ENCODE measurements at places on chromosomes 3 and 15. TPM values are rescaled to one million over a fixed set of nuclear protein-coding genes. Genes with fewer than 3 reads are reported as not detected.

PLSCR5 gene
- not detected for total RNA-seq

SNX22 gene
- total RNA-seq, result 0.78 TPM

SENP8 gene
- 5.3 TPM for total RNA-seq

GRIP2 gene
- total RNA-seq, result 1.0 TPM

RYR3 gene
- 3.8 TPM for total RNA-seq

SAMMSON gene
- total RNA-seq, result not detected

STRC gene
- total RNA-seq, result 2.9 TPM

SH2D7 gene
- total RNA-seq, result not detected

CCNB2 gene
- total RNA-seq, result 27.1 TPM

TICRR gene
- 10.2 TPM for total RNA-seq

SYNPR gene
- 3.7 TPM for total RNA-seq

EFHB gene
- 1.0 TPM for total RNA-seq

EPB42 gene
- 0.13 TPM for total RNA-seq

NRG4 gene
- 8.7 TPM for total RNA-seq

- no peak for DNase-seq
- H3K4me3 ChIP-seq, result no peak overlapping the region
- peaks cover 47% of the 10 kb centered on the region for H3K27me3 ChIP-seq
- H3K4me1 ChIP-seq, result no peaks in the 10 kb centered on the region
- H3K27ac ChIP-seq, result no peak overlapping the region
- no peaks in the 10 kb centered on the region for H3K36me3 ChIP-seq
These were observed 174.9 kb upstream of the FRMD4B start for GRCh38 chr3:69560818-69561217.

DNA sequence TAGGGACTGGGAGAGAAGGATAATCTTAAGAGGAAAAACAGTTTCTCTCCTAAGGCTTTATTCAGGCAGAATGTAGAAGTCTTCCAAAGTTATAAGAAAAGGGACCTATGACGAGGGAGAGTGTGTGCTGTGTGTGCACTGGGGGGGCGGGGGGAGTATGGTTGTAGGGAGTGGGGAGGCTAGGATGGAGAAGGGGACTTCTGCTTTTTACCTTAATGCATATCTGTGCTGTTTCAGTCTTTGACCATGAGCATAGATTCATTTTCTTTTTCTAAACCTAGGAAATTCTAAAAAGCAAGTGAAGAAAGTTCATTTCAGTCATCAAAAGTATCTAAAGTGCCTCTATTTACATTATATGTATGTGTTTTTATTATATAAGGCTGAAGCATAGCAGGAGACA lies 52.6 kb upstream of the RASA2 start:
- no peak for DNase-seq
- peaks cover 10% of the 10 kb centered on the region for H3K36me3 ChIP-seq
- peak overlapping the region; percentile 59 for H3K27ac ChIP-seq
- no peaks in the 10 kb centered on the region for H3K27me3 ChIP-seq
- no peak overlapping the region for H3K4me3 ChIP-seq

DNA sequence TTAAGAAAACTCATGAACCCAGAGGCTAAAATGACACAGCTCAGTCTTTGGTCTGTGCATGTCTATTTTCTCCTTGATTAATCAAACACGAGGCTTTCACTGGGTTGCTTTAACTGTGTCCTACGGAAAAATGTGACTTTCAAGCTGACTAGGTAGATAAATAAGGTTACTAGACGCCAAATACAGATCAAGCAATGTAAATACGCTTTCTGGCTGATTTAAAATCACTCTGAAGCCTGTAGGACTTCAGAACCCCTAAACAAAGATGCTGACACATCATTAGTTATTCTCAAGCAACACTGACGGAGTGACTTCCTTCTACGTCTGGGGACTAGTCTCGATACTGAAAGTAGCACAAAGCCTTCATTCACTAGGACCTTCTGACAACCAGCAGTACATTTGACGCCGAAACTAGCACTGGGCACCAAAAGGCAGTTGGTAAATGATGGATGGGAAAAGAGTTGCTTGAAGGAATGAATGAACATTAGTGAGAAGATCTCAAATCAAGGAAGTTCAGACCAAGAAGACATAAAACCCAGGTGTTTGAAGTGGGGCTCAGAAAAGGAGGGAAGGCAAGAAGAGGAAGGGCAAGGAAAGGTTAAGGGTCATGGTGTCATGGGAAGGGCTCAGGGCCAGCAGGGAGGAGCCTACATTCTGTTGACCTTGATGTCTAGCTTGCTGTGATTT lies 67.1 kb upstream of the CDV3 start:
- no peak overlapping the region for H3K27ac ChIP-seq
- no peak overlapping the region for H3K4me3 ChIP-seq
- H3K36me3 ChIP-seq, result no peaks in the 10 kb centered on the region
- peaks cover 4% of the 10 kb centered on the region for H3K27me3 ChIP-seq
- H3K4me1 ChIP-seq, result peaks cover 4% of the 10 kb centered on the region

DNA sequence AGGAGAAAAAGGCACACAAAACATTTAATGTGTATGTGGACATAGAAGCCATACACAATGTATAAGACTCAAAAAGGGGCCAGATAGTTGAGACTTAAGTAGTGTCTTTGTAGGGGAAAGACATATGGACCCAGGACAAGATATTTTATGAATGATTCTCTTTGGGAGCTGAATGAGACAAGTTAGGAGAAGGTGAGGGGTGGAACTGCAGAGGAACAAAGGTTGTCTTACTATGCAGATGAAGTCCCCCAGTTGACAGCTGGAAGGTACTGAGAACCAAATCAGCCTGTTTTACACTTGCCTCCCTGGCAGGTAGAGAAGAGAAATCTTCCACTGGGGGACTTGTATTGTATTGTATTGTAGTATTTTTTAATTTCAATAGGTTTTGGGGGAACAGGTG lies 14.9 kb upstream of the GCNT3 start:
- DNase-seq, result no peak
- H3K27me3 ChIP-seq, result no peaks in the 10 kb centered on the region
- no peak overlapping the region for H3K27ac ChIP-seq
- H3K4me3 ChIP-seq, result no peak overlapping the region
- no peaks in the 10 kb centered on the region for H3K4me1 ChIP-seq
- H3K36me3 ChIP-seq, result no peaks in the 10 kb centered on the region

GRCh38 chr3:161314836-161315395 lies 56.4 kb downstream of the SPTSSB start:
- no peaks in the 10 kb centered on the region for H3K36me3 ChIP-seq
- H3K27me3 ChIP-seq, result no peaks in the 10 kb centered on the region
- H3K4me3 ChIP-seq, result no peak overlapping the region
- H3K4me1 ChIP-seq, result no peaks in the 10 kb centered on the region
- no peak for DNase-seq

GRCh38 chr15:68157074-68157473 lies 48.1 kb downstream of the CALML4 start:
- H3K36me3 ChIP-seq, result peaks cover 27% of the 10 kb centered on the region
- DNase-seq, result no peak
- H3K4me1 ChIP-seq, result peaks cover 15% of the 10 kb centered on the region

GRCh38 chr3:136979684-136980083 lies 21.9 kb downstream of the IL20RB start:
- no peak overlapping the region for H3K4me3 ChIP-seq
- no peak overlapping the region for H3K27ac ChIP-seq
- no peak for DNase-seq
- no peaks in the 10 kb centered on the region for H3K4me1 ChIP-seq
- no peaks in the 10 kb centered on the region for H3K27me3 ChIP-seq

DNA sequence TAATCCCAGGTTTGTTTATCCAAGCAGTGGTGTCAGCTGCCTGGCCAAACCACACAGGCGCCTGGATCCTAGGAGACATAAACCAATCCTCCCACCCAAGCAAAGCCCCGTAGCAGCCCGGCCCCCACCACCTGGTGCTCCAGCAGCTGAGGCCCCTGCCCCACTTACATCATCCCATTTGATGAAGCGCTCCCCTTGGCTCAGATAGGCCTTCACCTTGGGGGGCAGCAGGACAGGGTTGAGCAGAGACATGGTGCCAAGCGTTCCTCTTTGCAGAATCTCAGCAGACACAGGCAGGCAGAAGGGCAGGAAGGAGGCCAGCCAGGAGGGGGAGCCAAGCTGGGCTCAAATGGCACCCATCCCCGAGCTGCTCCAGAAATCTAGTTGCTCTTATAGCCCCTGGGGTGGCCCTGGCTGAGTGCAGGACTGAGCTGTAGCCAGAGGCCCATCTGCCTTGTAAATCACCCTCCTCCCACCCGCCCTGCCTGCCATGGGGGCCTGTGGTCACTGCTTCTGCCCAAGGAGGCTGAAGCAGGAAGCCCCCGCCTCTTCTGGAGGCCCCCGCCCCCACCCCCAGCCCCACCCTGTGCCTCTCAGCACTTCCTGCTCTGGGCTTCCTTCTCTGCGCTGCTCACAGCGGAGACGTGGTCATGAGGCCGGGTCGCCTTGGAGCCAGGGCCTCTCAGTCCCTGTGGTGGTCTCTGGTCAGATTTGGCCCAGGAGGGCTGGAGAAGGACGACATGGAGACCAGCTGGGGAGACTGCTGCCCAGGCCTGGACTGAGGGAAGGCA lies at the start of gene PLCB2:
Gene PLCB2 (minus strand): TSS at position 515 of the 791 bp plus-strand sequence. CDS start 263 bp downstream, at position 252.
- H3K36me3 ChIP-seq, result no peaks in the 10 kb centered on the region
- H3K4me1 ChIP-seq, result peaks cover 20% of the 10 kb centered on the region
- H3K27me3 ChIP-seq, result peaks cover 17% of the 10 kb centered on the region
- peak within 1 kb of the TSS; percentile 33 for H3K4me3 ChIP-seq
- no peak within 1 kb of the TSS for H3K27ac ChIP-seq
- no peak for DNase-seq

- H3K27me3 ChIP-seq, result no peaks in the 10 kb centered on the region
- no peak overlapping the region for H3K4me3 ChIP-seq
- H3K36me3 ChIP-seq, result no peaks in the 10 kb centered on the region
- no peak for DNase-seq
- no peaks in the 10 kb centered on the region for H3K4me1 ChIP-seq
- no peak overlapping the region for H3K27ac ChIP-seq
These were observed 18.9 kb upstream of the TIGIT start for GRCh38 chr3:114274929-114275328.

DNA sequence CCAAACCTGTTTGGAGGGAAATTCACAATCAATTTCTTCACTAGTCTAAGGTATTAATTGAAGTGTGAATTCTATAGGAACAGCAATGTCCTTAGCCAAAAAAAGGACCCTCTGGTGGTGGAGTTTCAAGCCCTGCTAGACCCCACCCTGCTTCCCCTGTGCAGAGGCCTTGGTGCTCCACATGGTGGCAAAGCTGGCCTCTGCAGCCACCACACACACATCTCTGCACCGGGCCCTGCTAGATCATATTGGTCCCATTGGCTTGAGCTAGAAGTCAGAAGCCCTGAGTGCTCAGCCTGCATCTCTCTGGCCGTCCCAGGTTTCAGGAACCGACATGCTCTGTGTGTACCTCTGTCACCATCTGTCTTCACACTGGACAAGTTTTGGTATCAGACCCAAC lies 220.9 kb upstream of the TRIM42 start:
- H3K4me3 ChIP-seq, result no peak overlapping the region
- DNase-seq, result no peak

- no peak overlapping the region for H3K4me3 ChIP-seq
- H3K36me3 ChIP-seq, result no peaks in the 10 kb centered on the region
- no peak overlapping the region for H3K27ac ChIP-seq
- H3K27me3 ChIP-seq, result peaks cover 57% of the 10 kb centered on the region
- H3K4me1 ChIP-seq, result peaks cover 5% of the 10 kb centered on the region
These were observed 22.4 kb downstream of the PLA2G4F start for GRCh38 chr15:42133886-42134502.

DNA sequence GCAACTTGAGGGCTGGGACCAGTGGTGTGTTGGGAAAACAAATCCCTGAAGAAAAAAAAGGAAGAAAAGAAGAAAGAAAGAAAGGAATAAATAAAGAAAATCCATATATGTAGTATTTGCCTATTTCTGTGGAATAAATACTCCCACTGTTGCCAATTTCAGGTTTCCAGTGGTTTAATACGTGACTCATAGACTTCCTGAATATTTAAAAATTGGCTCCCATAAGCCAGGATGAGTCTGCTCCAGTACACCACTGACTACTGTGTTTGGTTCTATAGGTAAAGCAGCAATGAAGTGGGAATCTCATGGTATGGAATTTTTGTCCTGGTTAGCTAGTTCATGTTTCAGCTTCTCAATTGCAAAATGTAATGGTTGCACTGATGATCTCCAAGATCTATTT lies 31.6 kb downstream of the PYDC2 start:
- DNase-seq, result no peak
- no peaks in the 10 kb centered on the region for H3K36me3 ChIP-seq
- no peak overlapping the region for H3K4me3 ChIP-seq

GRCh38 chr3:185712337-185712736 lies 112.5 kb downstream of the IGF2BP2 start:
- H3K27me3 ChIP-seq, result no peaks in the 10 kb centered on the region
- peaks cover 40% of the 10 kb centered on the region for H3K4me1 ChIP-seq
- no peak overlapping the region for H3K27ac ChIP-seq
- H3K36me3 ChIP-seq, result no peaks in the 10 kb centered on the region
- no peak overlapping the region for H3K4me3 ChIP-seq

GRCh38 chr3:186920301-186920700 lies 10.0 kb upstream of the ST6GAL1 start:
- H3K4me3 ChIP-seq, result no peak overlapping the region
- no peak overlapping the region for H3K27ac ChIP-seq
- H3K36me3 ChIP-seq, result no peaks in the 10 kb centered on the region
- peaks cover 42% of the 10 kb centered on the region for H3K4me1 ChIP-seq

DNA sequence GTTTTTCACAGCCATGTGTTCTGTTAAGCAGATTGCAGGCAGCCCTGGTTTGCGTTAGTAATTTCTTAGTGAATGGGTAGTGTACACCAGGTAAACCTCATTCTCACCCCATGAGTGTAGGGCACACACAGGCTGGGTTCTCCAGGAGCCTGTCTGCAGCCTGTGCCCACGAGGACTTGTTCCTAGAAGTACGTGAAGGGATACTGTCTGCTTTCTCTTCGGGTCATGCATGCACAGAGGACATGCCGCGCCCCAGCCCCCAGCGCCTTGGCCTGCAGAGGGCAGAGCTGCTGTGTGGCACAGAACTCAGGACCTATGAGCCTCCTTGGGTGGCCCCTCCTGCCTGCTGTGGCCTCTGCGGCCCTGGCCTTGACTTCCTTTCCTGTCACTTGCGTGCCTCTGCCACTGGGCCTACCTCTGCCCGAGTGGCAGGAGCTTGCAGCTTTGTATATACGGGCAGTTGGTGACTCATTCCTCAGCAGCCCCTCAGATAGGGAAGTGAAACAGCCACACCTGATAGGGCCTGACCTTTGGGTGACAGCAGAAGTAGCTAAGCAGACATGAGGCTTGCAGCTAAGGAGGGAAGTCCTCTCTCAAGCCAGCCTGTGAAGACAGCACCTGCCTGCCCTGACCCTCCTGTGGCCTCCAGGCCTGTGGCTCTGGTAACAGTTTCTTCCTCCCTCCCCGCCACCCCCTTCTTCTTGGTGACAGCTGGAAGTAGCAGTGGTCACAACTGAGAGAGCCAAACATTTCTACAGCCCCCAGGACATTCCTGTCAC lies 19.5 kb downstream of the PPCDC start:
- no peaks in the 10 kb centered on the region for H3K27me3 ChIP-seq
- H3K36me3 ChIP-seq, result peaks cover 8% of the 10 kb centered on the region
- DNase-seq, result no peak
